ENCODE measurements at places on chromosomes 2 and 18.

DNA sequence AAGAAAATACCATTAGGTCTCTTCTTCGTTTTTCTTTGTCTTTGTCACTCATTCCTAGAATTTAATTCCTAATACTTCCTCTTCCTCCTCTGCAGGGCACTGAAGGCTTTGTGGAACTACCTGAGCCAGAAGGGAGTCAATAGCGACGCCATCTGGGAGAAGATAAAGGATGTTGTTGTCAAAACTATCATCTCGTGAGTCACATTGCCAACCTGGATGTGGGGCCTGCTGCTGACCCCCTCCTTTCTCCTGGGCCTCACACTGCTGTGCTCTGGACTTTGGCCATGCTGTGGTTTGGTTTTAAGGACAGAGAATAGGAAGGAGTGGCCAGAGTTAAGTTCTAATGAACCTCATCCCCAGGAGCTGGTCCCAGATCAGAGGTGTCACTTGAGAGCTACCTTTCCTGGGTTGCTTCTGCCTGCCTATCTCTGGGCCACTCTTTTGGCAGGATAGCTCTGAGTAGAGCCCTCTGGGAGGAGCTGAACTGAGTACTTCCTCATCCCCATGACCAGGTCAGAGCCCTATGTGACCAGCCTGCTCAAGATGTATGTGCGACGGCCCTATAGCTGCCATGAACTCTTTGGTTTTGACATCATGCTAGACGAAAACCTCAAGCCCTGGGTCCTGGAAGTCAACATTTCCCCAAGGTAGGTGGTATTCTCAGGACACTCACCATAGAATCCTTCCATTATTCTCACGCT is 33.1 kb upstream of the CYP27A1 start:
- DNase-seq = no peak

DNA sequence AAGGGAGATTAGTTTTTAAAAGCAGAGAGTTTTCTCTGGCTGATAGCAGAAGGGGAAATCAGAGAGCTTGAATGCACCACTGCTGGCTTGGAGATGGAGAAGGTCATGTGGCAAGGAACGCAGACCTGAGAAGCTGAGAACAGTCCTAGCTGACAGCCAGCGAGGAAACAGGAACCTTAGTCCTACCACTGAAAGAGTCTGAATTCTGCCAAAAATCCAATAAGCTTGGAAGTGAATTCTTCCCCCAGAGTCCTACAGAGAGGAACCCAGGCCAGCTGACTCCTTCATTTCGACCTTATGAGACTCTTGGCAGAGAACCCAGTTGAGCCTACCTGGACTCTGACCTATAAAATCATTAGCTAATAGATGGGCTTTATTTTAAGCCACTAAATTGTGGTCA is 371.9 kb upstream of the TNP1 start:
- DNase-seq = no peak

DNA sequence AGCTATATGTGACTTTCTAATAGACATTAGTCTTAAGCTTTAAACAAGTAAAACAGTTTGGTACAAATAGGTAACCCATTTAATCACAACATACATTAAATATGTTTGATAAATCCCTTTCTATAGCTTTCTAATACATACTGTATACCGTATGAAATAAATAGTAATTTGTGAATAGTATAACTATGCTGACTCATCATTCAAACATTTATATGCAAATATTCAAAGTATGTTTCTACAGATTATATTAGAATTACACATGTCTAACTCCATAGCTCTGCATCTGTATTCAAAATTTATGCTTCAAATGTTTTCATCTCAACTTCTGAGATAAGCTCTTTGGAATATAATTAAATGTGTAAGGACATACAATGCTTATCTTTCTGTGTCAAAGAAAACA is 142.7 kb upstream of the ZNF804A start:
- no peak for DNase-seq

GRCh38 chr2:29776406-29776805 is 145.0 kb downstream of the ALK start:
- no peak for DNase-seq

GRCh38 chr2:146228466-146229058 is 1616.3 kb upstream of the ACVR2A start:
- DNase-seq = no peak
